Activated naive CD4-positive, alpha-beta T cell treated with Interleukin-2 at 50 U/mL for 16 hours (primary cell): ENCODE measurements at places on chromosomes 13 and 19.
A peak's percentile ranks its signal among the peaks of the same experiment; 100 is the strongest.

- DNase-seq: peak; percentile 65
These were observed 40.2 kb downstream of the SMIM24 start for GRCh38 chr19:3440082-3440481.

- DNase-seq: no peak
These were observed 1.2 kb downstream of the CELF5 start for GRCh38 chr19:3225677-3226093.

GRCh38 chr13:39789451-39789850 lies 134.0 kb downstream of the COG6 start:
- no peak for DNase-seq

DNA sequence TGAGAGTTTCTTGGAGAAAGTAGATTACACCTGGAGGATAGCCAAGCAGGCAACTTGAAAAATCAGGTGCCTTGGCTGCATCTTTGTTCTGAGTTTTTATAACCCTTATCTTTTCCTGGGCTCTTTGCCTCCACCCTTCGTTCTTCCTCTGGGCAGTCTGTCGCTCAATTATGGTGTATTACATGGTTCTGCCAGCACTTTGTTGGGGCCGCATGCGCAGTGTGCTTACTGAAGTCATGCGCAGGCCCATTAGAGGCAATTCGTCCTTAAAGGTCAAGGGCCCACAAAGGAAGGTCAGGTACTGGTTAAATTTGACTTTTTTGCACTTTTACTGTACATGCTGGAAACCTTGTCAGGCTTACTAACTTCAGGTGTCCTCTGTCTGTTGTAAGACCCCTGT lies 761.9 kb upstream of the SLITRK5 start:
- DNase-seq: no peak

DNA sequence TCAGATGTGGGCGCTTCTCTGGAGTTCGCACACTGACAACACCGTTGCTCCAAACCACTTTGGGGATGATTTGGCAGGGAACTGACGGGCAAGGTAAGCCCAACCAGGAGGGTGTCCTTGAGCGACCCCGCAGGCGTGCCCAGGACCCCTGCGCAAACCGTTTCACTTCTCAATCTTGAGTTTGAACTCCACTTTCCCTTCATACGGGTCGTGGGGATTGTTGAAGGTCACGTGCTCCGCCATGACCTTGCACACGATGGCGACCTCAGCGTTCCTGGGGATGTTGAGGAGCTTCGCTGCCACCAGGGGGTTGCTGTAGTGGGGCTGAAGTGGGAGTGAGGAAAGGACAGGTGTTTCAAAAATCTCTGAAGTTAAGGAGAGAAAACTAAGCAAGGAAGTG lies 8.8 kb downstream of the ATP4B start:
- DNase-seq: no peak

GRCh38 chr19:5273782-5274181 lies 66.8 kb downstream of the PTPRS start:
- DNase-seq: no peak

GRCh38 chr19:41325947-41326706 lies 16.2 kb downstream of the CCDC97 start:
- DNase-seq: peak; percentile 28
